ENCODE measurements at places on chromosomes 4 and X.

DNA sequence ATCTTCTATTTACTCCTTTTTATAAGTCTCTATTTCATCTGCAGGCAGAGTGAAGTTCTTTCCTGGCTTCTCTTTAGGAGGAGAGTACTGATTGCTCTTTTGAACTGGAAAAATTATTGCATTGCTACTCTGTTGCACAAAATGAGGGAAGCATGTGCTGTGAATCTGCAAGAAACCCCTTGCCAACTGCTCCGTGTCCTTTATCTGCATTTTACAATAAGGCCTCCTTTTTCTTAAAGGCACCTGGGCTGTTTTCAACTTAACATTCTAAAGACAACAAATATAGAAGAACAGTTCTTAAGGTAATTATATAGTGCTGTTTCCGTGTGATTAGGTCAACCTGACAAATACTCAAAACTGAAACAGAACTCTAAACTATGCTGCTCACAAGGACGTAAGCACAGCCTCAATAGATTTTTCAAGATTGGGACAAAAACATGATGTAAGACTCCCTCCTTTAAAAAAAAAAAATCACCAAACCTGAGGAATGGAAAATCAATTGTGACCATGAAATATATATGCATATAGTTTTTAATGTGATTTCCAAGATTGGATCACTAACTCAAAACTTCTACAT is 716.6 kb upstream of the INTU start:
- H3K4me3 ChIP-seq, result no peak overlapping the region
- H3K27ac ChIP-seq, result peak overlapping the region; percentile 20
- no peaks in the 10 kb centered on the region for H3K36me3 ChIP-seq

DNA sequence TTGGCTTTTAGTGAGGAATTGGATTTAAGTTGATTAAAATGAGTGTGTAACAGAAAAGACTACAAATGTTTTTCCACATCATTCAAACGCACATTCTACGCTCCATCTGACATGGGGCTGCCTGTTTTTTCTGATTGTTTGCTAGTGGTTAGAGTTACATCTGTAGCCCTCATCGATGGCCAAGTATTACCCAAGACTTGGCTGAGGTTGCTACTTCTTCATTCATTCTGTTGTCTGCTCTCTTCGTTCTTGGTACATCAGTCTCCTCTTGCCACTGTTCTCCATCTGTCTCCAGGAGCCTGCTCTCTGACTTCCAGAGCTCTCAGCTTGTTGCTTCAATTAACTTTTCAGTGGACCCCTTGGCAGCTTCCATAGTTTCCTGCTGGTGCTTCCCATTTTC is 1844.6 kb upstream of the TENM3 start:
- H3K27me3 ChIP-seq, result no peaks in the 10 kb centered on the region
- H3K36me3 ChIP-seq, result no peaks in the 10 kb centered on the region
- H3K27ac ChIP-seq, result no peak overlapping the region
- no peaks in the 10 kb centered on the region for H3K4me1 ChIP-seq
- no peak overlapping the region for H3K4me3 ChIP-seq

DNA sequence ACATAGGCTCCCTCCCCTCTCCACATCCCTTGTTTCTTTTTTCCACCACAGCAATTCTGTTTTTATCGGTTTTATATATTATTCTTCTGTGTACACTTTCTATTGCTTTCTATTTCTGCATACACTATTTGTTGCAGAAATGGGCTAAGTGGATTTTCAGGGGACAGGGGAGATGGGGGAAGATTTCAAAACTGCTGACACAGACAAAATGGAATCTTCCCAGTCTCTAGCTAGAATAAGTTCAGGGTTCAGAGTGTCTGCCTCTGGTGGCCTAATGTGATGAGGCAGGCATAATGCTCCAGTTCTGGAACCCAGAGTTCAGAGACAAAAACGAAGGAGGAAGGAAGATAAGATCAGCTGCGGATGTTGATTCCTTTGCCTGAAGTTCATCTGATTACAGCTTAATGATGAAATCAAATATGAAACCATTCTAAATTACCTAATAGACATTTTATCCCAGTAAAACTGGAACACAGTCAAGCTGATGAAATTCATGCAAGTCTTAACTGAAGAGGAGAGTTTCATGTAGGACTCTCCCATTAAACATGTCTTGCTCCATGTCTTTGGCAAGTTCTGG is 447.1 kb downstream of the AFF2 start:
- H3K4me3 ChIP-seq, result no peak overlapping the region
- H3K36me3 ChIP-seq, result no peaks in the 10 kb centered on the region
- H3K4me1 ChIP-seq, result no peaks in the 10 kb centered on the region

GRCh38 chrX:46447384-46447783 is 97.8 kb downstream of the ZNF674 start:
- no peaks in the 10 kb centered on the region for H3K36me3 ChIP-seq
- peak overlapping the region; percentile 81 for H3K27ac ChIP-seq
- peak overlapping the region; percentile 73 for H3K4me3 ChIP-seq
- DNase-seq, result no peak
- no peaks in the 10 kb centered on the region for H3K27me3 ChIP-seq

DNA sequence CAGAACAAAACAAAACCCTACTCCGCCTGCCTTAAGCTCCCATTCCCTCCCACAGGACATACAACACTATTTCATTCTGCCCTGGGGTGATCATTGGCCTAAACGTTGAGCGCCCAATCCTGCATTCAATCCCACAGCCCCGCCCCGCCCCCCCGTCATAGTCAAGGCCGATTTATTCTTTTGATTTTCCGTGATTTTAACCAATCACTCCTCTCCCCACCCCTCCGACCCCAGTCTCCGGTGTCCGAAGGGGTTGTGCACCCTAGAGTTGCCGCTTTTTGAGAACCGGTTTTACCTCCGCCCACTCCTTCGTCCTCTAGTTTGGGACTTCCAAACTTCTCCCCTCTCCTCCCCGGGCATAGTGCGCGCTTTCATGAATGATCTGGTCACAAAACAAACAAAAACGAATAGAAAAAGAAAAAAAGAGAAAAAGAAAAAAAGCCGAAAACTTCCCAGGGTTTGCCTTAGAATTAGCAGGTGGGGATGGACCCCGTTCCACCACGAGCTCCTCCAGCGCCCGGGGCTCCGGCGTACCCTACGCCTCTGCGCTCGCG is 446 bp upstream of the UBE2A start:
- H3K27me3 ChIP-seq, result no peaks in the 10 kb centered on the region
- H3K4me3 ChIP-seq, result peak overlapping the region; percentile 69
- H3K27ac ChIP-seq, result peak overlapping the region; percentile 96
- peaks cover 15% of the 10 kb centered on the region for H3K4me1 ChIP-seq
- H3K36me3 ChIP-seq, result no peaks in the 10 kb centered on the region

DNA sequence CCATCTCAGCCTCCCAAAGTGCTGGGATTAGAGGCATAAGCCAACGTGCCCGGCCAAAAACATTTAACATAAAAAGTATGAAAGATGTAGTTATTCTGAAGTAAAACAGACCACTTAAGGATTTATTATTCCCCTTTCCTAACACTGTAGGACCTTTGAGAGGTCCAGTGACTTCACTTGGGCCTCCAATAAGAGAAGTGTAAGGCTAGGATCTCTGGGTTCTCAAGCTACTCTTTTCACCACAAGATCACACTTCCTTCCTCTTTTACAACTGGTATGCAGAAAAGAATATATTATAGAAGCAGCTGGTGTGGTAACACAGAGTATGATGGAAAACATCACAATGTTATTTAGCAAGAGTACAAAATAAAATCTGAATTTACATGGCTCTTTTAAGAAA is 30.2 kb upstream of the CCNG2 start:
- no peak overlapping the region for H3K27ac ChIP-seq
- H3K4me1 ChIP-seq, result no peaks in the 10 kb centered on the region
- H3K27me3 ChIP-seq, result no peaks in the 10 kb centered on the region
- H3K36me3 ChIP-seq, result no peaks in the 10 kb centered on the region

GRCh38 chr4:137125011-137125410 is 407.3 kb downstream of the PCDH18 start:
- H3K4me3 ChIP-seq, result peak overlapping the region; percentile 41
- no peaks in the 10 kb centered on the region for H3K27me3 ChIP-seq
- no peaks in the 10 kb centered on the region for H3K36me3 ChIP-seq
